ENCODE measurements at places on chromosomes 12 and 14. TPM values are rescaled to one million over a fixed set of nuclear protein-coding genes. Genes with fewer than 3 reads are reported as not detected.

ADGRD1 gene
- 0.47 TPM for total RNA-seq

CLEC1A gene
- not detected for total RNA-seq

GZMH gene
- 0.93 TPM for total RNA-seq

SPTB gene
- total RNA-seq, result 0.10 TPM

PLD4 gene
- total RNA-seq, result 473 TPM

MGAT4C gene
- not detected for total RNA-seq

KRT75 gene
- not detected for total RNA-seq

SOS2 gene
- 32.0 TPM for total RNA-seq

Data from activated B cell treated with CpG ODN at 0.5 μM for 24 hours (primary cell).